Activated T-cell treated with anti-CD3 and anti-CD28 coated beads, Interleukin-2, amount 50 U/mL, for 48 hours (primary cell): ENCODE measurements at places on chromosomes 5 and 9.

DNA sequence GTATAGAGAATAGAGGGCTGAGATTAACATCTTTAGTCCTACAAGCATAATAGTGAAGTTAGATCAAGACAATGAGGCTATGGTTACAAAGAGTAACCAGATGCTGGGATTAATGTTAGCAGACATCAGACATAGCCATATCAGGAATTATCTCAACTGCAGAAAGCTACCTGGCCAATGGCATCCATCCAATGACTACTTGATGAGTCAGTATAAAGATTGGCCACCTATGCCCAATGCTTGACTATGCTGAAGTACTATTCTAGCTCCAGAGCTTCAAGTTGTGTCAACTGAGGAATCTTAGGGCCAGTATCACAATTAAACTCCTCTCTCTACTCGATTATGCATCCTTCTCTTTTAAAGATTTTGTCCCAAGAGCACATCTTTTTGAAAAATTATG, 541.4 kb downstream of the PRELID2 start:
- no peak for DNase-seq

DNA sequence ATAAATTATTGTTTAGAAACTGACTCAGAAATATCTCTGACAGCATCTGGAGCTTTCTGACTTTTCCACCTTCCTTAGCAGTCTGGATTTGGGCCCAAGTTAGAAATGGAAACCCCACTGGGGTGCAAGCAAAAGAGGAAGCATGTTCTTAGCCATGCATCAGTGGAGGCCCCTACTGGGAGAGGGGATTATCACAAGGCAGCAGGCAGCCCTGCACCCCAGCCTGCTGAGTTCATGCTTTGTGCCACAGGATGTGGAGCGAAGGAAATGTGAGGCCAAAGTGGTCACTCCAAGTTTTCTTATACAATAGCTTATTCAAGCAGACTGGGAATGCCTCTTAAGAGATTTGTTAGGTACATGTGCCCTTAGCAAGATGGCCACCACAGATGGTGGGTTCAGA, 146.5 kb upstream of the TLX3 start:
- DNase-seq = no peak

GRCh38 chr5:144329681-144330080, 159.0 kb downstream of the KCTD16 start:
- no peak for DNase-seq

GRCh38 chr9:132671620-132672412, 1.6 kb downstream of the GTF3C4 start:
- DNase-seq = no peak

DNA sequence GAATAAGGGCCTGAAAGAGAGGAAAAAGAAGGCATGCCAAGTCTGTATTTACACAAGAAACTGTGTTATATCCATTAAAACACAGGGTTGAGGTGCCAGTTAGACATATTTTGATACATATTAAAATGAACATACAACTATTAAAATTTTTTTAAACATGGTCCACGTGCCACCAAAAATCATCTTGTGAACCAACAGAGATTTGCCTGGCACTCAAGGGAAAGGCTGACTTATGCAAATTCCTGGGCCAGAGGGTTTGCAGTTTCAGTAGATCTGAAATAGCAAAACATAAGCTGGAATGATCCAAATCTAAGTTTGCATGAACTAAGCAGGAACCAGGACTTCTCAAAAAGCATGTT, 168.7 kb downstream of the SLIT3 start:
- DNase-seq = no peak

DNA sequence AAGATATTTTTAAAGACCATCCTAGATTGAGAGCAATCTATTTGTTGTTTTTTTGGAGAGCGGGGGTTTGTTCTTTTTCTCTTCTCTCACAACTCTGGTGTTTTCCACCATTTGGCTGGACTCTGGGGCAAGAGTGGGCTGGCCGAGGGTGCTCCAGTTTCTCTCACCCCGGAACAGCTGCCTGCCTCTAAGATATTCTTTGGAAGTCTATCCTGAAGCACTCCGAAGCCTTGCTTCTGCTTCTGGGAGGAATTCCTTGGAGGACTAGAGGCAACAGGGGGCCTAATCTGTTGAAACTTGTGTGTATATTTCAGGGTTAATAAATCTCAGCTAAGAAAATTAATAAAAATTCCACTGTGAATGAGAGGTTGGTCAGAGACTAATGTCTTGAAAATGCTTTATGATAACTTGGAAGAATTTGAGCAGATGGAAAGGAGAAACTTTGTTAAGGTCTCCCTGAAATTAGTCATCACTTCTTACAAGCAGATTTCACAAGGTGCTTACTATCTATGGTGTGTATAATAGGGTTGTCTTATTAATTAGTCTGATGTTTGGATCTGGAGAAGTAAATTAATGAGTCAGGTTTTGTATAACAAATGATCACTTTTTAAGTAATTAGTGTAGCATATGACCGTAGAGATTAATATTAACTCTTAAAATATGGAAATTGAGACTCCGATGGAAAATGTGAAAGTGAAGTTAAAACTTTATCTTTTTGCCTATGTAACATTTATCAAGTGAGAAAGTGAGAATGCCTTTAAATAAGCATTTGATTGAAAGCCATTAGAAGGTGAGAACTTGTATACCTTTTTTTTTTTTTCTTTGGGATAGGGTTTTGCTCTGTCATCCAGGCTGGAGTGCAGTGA, 4.0 kb downstream of the MAN2A1 start:
- no peak for DNase-seq

DNA sequence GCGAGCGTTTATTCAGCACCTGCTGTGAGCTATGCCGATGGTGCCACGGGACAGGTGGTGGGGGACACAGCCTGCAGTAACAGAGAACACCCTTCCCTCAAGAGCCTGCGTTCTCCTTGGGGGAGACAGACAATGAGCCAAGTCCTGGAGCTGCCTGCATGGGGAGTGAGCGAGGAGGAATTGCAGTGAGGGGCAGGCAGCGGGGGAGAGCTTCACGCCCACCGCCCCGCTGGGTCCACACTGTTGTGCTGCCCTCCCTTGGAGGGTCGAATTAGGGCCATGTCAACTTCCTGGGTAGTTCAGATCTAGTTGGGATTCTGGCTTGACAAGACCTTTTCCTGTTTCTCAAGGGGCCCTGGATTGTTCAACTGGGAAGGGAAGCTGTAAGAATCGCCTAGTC, 55.5 kb upstream of the N4BP3 start:
- DNase-seq = no peak

- no peak for DNase-seq
Measured at GRCh38 chr9:90469865-90470387, 172.7 kb downstream of the DIRAS2 start.

- DNase-seq = no peak
Measured at GRCh38 chr9:95979446-95979845, 104.0 kb downstream of the ERCC6L2 start.
